Activated CD4-positive, alpha-beta T cell treated with anti-CD3 and anti-CD28 coated beads, Interleukin-2, amount 10 ng/mL, durations not matched to agents 24 days and 14 days (primary cell): ENCODE measurements at places on chromosomes 13 and 19. TPM values are rescaled to one million over a fixed set of nuclear protein-coding genes. Genes with fewer than 3 reads are reported as not detected.

DNA sequence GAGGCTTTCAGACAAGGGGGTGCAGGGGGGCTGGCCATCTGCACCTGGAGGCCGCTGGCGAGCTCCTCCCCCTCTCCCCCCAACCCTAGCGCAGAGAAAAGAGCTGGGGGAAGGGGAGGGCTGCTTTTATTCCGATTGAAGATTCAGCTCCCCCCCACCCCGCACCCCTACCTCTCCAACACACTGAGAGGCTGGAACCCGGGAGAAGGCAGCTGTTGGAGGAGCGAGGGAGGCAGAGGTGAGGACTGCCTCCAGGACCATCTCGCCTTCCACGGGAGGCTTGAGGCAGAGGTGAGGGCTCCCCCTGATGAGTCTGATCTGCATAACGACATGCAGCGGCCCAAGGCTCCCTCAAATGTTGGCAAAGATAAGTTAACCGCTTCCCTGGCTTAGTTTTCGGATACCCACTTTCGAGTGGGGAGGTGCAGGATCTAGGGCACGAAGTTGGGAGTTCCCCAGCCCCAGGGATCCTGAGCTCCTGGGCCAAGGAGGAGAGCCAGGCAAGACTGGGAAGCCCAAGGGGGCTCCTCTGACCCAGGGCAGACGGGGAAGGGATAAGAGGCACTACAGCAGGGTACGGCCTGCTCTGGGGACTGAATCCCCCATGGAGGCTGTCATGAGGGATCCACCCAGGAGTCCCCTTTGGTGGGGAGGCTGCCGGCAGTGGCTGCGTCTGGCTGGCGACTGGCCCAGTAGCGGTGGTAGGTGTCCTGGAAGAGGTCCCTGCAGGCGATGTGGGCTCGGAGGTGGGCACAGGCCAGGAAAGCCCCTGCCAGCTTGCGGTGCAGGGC lies 1.2 kb upstream of the NUMBL start:
- H3K36me3 ChIP-seq, result peaks cover 8% of the 10 kb centered on the region
- H3K27me3 ChIP-seq, result no peaks in the 10 kb centered on the region
- peak; percentile 64 for DNase-seq
- peak overlapping the region; percentile 94 for H3K27ac ChIP-seq
- H3K4me1 ChIP-seq, result peaks cover 4% of the 10 kb centered on the region

- H3K27me3 ChIP-seq, result no peaks in the 10 kb centered on the region
- H3K36me3 ChIP-seq, result peaks cover 17% of the 10 kb centered on the region
- H3K4me3 ChIP-seq, result no peak overlapping the region
- H3K27ac ChIP-seq, result no peak overlapping the region
These were observed 115.8 kb downstream of the DIAPH3 start for GRCh38 chr13:60047918-60048317.

The STOML3 gene
- not detected in 2 replicates for total RNA-seq

The CCL25 gene
- not detected in 2 replicates for total RNA-seq

DNA sequence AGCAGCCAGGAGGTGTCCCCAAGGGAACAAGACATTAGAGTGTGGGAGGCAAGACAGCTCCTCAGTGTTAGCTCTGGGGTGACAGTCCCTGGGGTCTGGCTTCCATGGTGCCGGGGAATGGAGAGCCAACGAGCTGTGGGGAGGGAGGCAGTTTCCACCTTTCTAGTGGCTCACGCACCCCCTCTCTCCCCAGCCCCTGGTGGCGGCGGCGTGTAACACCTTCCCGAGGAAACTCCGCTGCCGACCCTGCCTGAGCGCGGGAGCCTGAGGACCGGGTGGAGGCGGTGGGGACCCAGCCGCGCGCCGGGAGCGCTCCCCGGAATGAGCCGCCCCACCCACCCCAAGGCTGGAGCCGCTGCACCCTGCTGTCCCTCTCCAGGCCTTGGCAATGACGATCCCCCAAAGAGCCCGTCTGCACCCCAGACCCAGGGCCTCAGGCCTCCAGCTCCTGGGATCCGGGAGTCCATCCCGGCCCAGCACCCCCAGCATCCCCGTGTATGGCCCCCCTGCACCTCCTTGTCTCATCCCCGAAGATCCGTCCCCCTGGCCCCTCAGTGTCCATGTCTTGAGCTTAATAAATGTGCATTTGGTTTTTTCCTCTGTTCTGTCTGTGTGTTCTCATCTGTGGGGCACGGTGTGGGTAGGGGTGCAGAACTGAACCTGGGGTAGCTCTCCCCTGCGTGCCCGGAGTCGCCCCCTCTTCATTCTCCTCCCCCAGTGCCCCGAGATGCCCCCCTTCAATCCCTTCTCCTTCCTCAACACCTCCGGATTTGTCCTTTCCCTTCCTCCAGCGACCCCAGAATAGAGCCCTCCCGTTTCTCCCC lies 622 bp upstream of the FXYD5 start:
- H3K4me1 ChIP-seq, result peaks cover 39% of the 10 kb centered on the region
- peak overlapping the region; percentile 100 for H3K27ac ChIP-seq
- H3K4me3 ChIP-seq, result peak overlapping the region; percentile 100
- DNase-seq, result peak; percentile 93
- H3K36me3 ChIP-seq, result peaks cover 39% of the 10 kb centered on the region

- H3K4me1 ChIP-seq, result peaks cover 5% of the 10 kb centered on the region
- DNase-seq, result peak; percentile 95
- no peaks in the 10 kb centered on the region for H3K27me3 ChIP-seq
These were observed 13.6 kb upstream of the C5AR1 start for GRCh38 chr19:47296036-47296435.

The TDRD3 gene
- 19.4 and 19.7 TPM in 2 replicates for total RNA-seq

GRCh38 chr13:84129966-84130365 lies 247.7 kb upstream of the SLITRK1 start:
- H3K4me1 ChIP-seq, result no peaks in the 10 kb centered on the region
- H3K27me3 ChIP-seq, result no peaks in the 10 kb centered on the region
- H3K36me3 ChIP-seq, result no peaks in the 10 kb centered on the region
- H3K27ac ChIP-seq, result no peak overlapping the region
- H3K4me3 ChIP-seq, result no peak overlapping the region
- DNase-seq, result no peak

The NKG7 gene
- 363 and 379 TPM in 2 replicates for total RNA-seq

The B3GNT8 gene
- total RNA-seq, result 0.37 and 0.83 TPM in 2 replicates

GRCh38 chr19:46391296-46392251 lies 21.8 kb downstream of the CCDC8 start:
- peaks cover 50% of the 10 kb centered on the region for H3K36me3 ChIP-seq
- H3K4me3 ChIP-seq, result no peak overlapping the region
- DNase-seq, result no peak
- no peaks in the 10 kb centered on the region for H3K27me3 ChIP-seq

DNA sequence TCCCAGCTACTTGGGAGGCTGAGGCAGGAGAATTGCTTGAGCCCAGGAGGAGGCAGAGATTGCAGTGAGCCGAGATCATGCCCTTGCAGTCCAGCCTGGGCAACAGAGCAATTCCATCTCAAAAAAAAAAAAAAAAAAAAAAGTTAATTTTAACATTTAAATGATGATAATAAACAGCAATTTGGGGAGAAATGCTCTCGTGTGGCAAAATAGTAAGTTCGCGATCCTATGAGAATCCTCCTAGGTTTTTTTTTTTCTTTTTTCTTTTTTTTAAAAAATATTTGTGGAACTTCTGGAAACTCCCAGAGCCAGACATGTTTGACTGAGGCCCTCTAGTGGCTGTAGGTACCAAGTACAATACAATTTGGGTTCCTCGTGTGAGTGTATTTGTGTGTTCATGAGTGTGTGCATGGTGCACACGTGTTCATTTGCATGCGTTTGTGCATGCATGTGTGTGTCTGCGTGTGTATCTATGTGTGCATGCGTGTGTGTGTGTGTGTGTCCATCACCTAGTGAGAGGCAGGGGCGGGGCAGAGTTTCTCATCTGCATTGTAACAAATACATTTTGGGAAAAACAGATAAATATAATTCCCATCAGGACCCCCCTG lies 31.2 kb downstream of the TMPRSS9 start:
- H3K36me3 ChIP-seq, result no peaks in the 10 kb centered on the region
- H3K27ac ChIP-seq, result no peak overlapping the region

The DNAAF3 gene
- not detected in 2 replicates for total RNA-seq

DNA sequence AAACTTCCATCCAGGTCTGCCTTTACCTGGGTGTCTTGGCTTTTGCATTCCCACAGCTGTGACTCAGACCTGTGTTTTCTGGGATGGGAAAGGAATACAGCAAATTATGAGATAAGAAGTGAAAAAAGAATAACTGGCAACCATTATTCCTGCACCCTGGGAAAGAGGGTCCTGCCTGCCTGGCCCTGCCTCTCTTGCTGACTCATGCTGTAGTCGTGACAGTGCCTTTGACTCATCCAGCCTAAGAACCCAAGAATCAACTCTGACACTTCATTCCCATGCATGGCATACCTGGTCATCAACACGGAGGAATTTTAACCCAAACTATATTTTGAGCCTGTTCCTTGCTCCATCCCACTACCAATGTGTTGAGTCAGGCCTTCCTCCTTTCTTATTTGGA lies 185.4 kb upstream of the SERP2 start:
- no peak overlapping the region for H3K4me3 ChIP-seq
- no peaks in the 10 kb centered on the region for H3K36me3 ChIP-seq
- DNase-seq, result no peak
- H3K27me3 ChIP-seq, result peaks cover 52% of the 10 kb centered on the region

GRCh38 chr13:53240401-53241025 lies 211.9 kb downstream of the OLFM4 start:
- H3K36me3 ChIP-seq, result no peaks in the 10 kb centered on the region
- no peak for DNase-seq
- H3K27ac ChIP-seq, result no peak overlapping the region
- no peak overlapping the region for H3K4me3 ChIP-seq

The CDX2 gene
- total RNA-seq, result not detected in 2 replicates

The KLK12 gene
- not detected in 2 replicates for total RNA-seq

The CGB1 gene
- not detected in 2 replicates for total RNA-seq

The DIRAS1 gene
- total RNA-seq, result 0.16 TPM in 1 of 2 replicates, not detected in the other

GRCh38 chr19:16361926-16362325 lies 37.3 kb downstream of the KLF2 start:
- H3K4me3 ChIP-seq, result peak overlapping the region; percentile 50
- no peak for DNase-seq
- H3K36me3 ChIP-seq, result peaks cover 43% of the 10 kb centered on the region
- peaks cover 13% of the 10 kb centered on the region for H3K27me3 ChIP-seq

DNA sequence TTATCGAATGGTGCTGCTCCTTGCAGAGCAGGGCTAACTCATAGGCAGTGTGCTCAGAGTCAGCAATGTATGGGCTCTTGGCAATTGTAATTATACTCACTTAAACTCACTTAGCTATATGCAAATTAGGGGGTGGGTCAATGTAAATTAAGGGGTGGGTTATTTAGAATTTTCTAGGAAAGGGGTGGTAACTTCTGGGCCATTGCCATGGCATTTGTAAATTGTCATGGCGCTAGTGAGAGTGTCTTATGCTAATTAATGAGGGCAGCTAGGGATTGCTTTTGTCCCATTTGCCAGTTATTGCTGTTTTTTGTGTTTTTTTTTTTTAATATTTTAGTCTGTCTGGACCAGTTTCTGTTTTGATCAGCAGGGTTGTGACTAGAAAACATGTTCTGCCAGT lies 68.4 kb downstream of the DIAPH3 start:
- no peaks in the 10 kb centered on the region for H3K27me3 ChIP-seq
- no peak overlapping the region for H3K4me3 ChIP-seq
- peaks cover 6% of the 10 kb centered on the region for H3K4me1 ChIP-seq
- no peak for DNase-seq
- H3K36me3 ChIP-seq, result peaks cover 20% of the 10 kb centered on the region

The MAP4K1 gene
- total RNA-seq, result 156 and 172 TPM in 2 replicates

DNA sequence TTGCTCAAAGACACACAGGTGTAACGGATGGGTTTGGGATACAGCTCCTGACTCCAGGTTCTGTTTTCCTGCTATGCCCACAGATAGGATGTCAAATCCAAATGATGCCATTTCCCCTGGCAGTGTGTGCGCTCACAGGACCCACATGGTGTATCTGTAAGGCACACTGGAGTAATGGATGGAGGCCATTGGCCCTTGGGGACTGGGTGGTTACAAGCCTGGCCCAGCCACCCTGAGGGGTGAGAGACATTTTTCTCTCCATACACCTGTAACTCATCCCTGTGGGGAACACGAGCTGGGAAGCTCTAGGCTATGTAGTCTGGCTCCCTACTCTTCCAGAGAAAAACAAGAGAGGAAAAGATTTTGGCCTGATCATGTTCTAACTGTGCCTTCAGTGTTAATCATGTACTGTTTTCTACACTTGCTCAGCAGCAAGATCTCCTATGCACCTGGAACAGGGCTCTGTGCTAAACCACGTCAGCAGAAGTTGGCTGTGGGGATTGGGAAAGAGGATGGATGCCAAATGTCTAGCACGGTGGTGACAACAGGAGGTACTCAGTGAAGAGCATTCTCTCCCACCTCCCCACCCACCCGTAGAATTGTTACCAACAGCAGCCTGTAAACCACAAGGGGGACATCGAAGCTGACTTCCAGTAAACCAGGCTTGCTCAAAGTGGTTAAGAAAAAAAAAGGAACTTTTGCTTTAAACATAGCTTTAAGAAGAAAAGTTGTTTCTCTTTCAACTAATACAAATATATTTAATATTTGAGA lies 237.0 kb downstream of the LACC1 start:
- no peak overlapping the region for H3K4me3 ChIP-seq
- H3K27me3 ChIP-seq, result peaks cover 4% of the 10 kb centered on the region
- peaks cover 5% of the 10 kb centered on the region for H3K4me1 ChIP-seq
- no peaks in the 10 kb centered on the region for H3K36me3 ChIP-seq
- DNase-seq, result peak; percentile 41

DNA sequence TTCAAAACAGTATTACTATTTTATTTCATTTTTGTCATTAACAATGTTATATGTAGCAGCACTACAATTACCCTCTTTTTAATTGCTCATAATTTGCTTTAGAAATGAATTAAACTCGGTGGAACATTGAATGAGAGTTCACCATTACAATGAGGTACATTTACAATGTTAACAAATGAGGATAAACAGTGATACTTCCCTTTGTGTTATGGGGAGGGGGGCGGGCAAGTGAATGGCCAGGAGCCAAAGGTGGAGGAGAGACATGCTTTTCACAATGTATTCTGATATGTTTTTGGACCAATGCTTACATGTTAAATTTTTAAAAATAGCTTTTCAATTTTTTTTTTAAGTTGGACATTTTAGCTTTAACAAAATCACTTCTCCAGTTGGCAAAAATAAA lies 34.2 kb downstream of the NALCN start:
- H3K4me1 ChIP-seq, result no peaks in the 10 kb centered on the region
- DNase-seq, result no peak
- H3K36me3 ChIP-seq, result no peaks in the 10 kb centered on the region
- H3K27me3 ChIP-seq, result no peaks in the 10 kb centered on the region

The SPACA4 gene
- total RNA-seq, result not detected in 2 replicates

GRCh38 chr13:76769271-76769791 lies 116.9 kb downstream of the KCTD12 start:
- no peak overlapping the region for H3K4me3 ChIP-seq
- no peak for DNase-seq
- no peaks in the 10 kb centered on the region for H3K27me3 ChIP-seq
- no peaks in the 10 kb centered on the region for H3K36me3 ChIP-seq
- no peaks in the 10 kb centered on the region for H3K4me1 ChIP-seq
